ENCODE measurements at places on chromosomes 11 and 22.

- DNase-seq: no peak
These were observed 380.6 kb downstream of the CTTN start for GRCh38 chr11:70778883-70779282.

DNA sequence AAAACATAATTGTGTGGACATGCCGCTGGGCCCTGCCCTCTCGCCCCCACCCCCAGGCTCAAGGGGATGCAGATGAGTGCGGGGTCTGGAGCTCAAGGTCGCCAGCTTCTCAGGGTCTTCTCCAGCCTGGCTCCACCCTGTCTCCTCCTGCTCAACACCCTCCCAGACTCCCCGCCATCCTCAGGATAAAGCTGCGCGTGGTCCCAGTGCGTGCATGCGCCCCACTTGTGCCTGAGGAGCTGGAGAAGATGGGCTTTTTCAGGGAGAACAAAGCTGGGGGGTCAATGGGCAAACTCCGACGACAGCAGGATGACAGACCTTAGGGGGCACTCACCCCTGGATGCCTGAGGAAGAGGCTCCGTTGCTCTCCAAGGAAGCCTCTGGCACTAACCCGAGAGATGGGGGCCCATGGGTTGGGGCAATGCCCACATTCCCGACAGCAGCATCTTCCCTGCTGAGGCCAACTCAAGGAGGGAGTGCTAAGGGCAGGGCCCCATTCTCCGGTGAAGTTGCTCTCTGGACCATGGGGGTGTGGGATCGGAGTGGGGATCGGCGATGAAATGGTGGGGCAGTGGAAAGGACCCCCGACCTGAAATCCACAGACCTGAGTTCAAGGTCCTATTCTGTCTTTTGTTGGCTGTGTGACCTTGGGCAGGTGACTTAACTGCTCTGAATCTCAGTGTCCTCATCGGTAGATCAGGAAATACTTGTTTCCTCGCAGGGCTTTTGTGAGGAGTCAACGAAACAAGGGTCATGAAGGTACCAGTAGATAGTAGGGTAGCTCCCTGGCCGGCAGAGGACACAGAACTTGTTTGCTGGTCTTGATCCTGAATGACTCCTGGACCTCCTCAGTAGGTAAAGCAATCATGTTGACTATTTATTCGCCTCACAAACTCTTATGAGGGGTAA is 47.7 kb downstream of the WNT11 start:
- DNase-seq: no peak

DNA sequence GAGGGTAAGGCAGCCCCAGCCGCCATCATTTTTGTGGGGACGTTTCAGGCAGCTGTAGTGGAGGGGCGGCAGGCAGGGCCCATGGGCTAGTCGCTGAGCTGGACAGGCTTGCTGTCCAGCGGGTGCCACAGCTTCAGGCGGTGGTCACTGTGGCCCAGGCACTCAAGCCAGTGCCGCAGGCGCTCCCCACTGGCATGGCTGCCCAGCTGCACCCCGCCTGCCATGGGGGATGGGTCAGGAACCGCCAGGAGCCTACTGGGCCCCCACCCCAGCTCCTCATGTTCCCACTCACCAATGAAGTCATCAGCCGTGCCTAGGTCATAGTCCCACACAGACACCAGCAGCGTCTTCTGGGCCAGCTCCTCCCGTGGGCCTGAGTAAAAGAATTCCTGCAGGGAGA is 6.0 kb downstream of the NDUFV1 start:
- DNase-seq: no peak

- DNase-seq: no peak
These were observed 31.3 kb upstream of the RRM1 start for GRCh38 chr11:4063348-4063747.

- DNase-seq: no peak
These were observed 51.8 kb downstream of the C11orf71 start for GRCh38 chr11:114348200-114349191.

GRCh38 chr22:17370026-17370765 is 936 bp downstream of the CECR2 start:
- DNase-seq: no peak

- DNase-seq: no peak
These were observed 25.9 kb downstream of the PPM1F start for GRCh38 chr22:21926728-21927127.

DNA sequence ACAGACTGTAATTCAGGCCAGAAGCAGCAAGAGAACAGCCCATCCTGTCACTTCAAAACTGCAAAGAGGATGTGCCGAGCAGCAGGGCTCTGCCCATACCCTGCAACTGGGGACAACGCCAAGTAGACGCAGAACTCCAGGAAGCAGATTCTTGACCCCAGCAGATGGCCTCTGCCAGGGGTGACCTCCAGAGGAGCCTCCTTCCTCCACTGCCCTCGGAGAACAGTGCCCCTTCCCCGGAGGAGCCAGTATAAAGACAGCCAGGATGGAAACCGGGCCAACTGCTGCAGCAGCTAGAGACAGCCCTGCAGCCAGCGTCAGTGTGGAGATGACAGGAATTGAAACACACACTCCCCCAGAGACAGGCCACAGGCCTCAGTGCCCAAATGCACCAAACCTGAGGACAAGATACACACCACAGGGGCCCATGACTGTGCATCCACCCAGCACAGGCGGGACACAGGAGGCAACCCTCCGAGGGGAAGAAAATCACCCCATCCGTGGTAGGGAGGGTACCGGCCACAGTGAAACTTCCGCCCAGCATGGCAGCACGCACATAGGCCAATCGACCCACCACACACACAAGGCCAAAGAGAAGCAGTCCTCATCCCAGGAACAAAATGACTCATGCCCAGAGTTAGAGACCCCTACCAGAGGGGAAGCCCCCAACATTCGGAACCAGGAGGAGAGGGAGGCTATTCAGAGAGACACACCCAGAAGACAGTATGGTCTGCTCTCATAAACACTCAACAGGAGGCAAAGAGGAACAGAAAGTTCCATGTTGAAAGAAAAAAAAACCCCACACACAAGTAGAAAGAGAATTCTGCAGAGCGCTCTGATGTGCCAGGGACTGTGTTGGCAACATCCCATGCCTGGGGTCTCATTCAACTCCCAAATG is 5.6 kb downstream of the AHNAK start:
- no peak for DNase-seq

DNA sequence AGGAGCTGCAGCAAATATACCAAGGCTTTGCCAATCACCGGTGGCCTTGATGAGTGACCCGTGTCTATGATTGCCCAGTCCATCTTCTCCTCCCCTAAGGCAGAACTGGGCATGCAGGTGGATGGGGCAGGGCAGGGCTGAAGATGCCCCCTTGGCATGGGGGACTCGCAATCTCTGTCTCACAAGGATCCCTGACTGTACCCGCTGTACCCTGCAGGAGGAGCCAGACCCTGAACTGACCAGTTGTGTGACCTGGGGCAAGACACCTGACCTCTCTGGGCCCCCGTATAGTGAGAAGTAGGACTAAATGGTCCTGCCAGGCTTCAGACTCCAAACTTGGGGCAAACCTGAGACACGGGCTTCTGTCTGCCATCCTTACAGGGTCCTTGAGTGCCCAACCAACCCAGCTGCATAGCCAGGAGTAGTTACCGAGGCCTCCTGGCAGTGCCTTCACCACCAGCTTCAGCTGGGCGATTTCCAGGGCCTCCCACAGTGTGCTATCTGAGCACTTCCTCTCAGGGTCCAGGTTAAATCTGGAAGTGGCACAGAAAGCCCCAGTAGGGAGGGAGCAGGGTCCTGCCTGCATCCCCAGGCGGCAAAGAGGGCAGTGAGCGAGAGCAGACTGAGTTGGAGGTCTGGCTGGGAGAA is 6.4 kb upstream of the KCNJ11 start:
- DNase-seq: no peak
